ENCODE measurements at places on chromosomes 5 and 9.

GRCh38 chr9:23451802-23452418 is 374.1 kb downstream of the ELAVL2 start:
- no peak for DNase-seq

DNA sequence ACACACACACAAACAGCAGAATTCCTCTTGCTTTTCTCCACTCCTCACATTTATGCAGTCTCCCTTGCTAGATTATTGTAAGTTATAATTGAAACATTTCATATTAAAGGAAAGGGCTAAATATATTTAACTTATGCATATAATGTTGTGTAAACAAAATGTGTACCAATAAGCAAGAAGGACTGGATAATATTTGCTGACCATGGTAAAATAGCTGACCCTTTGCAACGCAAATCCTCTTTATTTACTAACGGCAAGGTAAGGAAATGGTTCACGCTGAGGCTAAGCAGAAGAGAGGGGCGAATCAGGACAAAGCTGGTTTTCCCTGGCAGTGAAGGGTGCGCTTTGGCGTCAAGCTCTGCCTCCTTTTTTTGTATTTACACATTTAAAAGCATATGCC is 154.2 kb upstream of the IRX4 start:
- DNase-seq: no peak

GRCh38 chr5:144207875-144208444 is 37.3 kb downstream of the KCTD16 start:
- no peak for DNase-seq

DNA sequence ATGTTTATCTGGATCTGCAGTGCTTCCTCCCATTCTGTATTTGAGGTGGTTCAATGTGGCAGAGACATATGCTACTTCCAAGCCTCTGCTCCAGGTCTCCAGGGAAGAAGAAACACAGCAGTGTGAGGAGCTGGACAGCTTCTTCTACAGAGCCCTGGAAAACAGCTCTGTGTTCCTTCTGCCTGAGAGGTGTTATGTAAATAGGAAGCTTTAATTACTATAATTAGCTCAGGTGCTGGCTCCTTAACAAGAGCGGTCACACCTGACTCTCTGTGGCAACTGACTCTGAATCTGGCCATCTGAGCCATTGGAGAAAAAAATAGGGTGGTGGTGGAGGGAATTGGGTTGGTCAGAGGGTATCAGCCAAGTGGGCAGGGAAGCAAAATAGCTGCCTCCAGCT is 332.4 kb upstream of the BRINP1 start:
- no peak for DNase-seq

GRCh38 chr9:20726144-20726543 is 42.1 kb downstream of the FOCAD start:
- DNase-seq: no peak

DNA sequence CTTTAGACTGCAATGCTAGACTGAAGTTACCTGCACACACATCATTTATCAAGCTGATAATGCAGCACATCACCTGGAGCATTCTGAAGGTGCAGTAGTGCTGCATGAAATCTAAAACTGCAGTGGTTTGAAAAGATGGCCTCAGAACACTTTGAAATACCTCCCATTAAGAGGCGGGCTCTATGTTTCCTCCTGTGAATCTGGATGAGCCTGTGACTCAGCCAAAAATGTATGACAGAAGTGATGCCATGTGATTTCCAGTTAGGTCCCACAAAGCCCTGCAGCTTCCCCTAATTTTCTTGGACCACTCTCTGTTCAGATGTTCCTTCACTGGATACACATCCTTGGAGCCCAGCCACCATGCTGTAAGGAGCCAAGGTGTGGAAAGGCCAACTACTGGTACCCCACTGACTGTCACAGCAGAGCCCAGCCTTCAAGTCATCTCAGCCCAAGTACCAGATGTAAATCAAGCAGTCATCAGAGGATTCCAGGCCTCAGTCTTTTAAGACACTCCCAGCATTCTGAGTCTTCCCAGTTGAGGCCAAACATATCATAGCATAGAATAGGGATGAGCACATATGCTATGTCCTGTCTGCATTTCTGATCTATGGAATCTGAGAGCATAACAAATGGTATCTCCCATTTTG is 27.2 kb upstream of the DEPDC1B start:
- no peak for DNase-seq

- no peak for DNase-seq
Observed at GRCh38 chr5:25414742-25415141, 770.0 kb upstream of the CDH10 start.

- peak; percentile 30 for DNase-seq
Observed at GRCh38 chr9:126147936-126148870, 178.4 kb upstream of the MVB12B start.

DNA sequence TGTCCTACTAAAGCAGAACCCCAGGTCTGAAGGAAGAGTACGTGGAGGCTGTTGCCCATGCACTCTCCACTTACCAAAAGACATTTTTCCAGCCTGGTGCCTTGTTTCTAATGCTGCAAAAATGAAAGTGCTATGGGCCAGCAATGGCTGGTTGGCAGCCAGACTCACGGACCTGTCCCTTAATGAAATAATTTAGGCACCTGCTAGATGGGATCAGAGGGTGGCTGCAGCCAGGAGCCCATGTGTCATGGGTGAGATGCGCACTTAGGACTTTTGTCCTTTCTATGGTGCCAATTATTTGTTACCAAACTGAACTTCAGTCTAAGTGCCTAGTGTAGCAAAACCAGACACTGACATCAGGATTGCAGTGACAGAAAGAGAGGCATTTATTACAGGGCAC is 276.3 kb downstream of the YTHDC2 start:
- DNase-seq: no peak

DNA sequence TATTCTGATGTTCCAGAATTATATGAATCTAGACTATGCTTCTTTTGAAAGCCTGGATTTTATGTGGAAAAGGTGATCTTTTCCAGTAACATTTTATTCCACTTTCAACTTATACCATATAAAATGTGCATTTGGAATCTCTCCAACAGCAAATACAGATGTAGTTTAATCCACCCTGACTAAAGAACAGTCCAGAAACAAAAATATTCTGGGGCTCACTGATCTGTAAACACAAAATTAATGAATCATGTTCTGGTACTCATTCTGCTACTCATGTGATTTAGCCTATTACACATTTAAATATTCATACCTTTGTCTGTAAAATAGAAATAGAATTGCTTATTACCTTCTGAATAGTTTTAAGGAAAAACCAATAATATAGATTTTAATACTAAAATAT is 125.8 kb downstream of the ARRDC3 start:
- no peak for DNase-seq

GRCh38 chr5:170171811-170172210 is 61.0 kb upstream of the C5orf58 start:
- no peak for DNase-seq

GRCh38 chr5:82422751-82423181 is 144.6 kb upstream of the RPS23 start:
- DNase-seq: no peak

DNA sequence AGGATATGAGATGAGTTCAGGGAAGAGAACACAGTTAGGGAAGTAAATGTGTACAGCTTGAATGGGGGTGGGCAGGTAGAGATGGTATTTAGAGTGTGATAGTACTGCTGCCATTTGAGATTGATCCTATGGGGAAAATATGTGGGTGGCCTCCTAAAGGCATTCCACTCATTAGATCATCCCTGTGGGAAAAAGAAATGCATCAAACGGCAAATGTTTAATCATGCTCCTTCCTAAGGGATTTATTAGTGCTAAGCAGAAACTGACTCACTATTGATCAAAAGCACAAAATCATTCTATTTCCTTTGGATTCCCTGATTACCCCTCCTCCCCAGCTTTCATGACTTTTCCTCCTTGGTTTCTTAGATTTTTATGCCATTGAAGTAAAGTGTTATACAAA is 36.4 kb upstream of the SMC5 start:
- DNase-seq: no peak

GRCh38 chr5:25568989-25569625 is 924.3 kb upstream of the CDH10 start:
- no peak for DNase-seq

- DNase-seq: no peak
Observed at GRCh38 chr5:51371052-51371451, 12.2 kb upstream of the ISL1 start.

DNA sequence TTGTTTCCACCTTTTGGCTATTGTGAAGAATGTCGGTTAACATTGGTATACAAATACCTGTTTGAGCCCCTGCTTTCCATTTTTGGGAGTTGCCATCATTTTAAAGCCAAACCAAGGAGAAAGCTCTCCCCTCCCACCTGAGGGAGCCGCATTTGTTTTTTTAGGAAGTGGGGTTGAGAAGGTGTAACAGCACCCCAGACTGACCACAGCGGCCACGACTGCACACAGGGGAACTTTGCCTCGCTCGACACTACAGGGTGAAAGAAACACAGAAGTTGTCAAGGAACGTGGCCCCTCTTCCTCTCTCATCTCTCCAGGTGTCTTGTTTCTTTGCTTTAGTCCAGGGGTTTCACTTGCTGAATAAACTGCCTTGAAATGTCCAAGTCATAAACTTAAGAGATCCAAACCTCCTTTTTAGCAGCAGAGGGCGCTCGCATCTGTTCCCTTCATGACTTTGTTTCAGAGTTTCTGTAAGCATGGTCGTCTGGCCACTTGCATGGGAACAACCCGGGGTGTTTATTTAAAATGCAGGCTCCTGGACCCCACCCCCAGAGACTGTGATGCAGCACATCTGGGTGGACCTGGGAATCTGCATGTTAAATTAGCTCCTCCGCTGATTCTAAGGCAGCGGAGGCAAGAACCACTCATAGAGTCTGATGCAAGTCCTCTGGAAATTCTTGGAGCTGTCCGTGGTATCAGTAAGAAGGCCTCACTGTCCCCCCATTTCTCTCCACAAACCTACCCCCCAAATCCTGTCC is 2.1 kb upstream of the TTLL11 start:
- DNase-seq: peak; percentile 83

GRCh38 chr5:68285851-68286611 is 70.5 kb downstream of the PIK3R1 start:
- DNase-seq: no peak

DNA sequence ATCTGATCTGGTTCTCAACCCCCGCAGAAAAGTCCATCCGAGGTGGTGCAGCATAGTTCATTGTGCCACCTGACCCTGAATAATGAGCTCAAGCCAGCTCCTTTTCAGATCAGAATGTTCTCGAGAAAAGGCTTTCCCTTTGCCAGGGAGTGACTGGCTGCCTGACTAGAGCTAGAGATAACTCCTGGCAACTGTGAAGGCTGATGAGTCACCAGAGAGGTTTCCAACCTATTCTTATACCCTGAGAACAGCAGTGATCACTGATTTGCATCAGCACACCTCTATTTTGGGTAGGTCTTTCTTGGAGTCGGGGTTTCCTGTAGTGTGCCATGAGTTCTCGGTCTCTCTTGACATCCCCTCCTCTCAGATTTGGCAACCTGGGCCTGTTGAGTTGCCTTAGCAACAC is 127.9 kb downstream of the PIK3R1 start:
- peak; percentile 50 for DNase-seq

DNA sequence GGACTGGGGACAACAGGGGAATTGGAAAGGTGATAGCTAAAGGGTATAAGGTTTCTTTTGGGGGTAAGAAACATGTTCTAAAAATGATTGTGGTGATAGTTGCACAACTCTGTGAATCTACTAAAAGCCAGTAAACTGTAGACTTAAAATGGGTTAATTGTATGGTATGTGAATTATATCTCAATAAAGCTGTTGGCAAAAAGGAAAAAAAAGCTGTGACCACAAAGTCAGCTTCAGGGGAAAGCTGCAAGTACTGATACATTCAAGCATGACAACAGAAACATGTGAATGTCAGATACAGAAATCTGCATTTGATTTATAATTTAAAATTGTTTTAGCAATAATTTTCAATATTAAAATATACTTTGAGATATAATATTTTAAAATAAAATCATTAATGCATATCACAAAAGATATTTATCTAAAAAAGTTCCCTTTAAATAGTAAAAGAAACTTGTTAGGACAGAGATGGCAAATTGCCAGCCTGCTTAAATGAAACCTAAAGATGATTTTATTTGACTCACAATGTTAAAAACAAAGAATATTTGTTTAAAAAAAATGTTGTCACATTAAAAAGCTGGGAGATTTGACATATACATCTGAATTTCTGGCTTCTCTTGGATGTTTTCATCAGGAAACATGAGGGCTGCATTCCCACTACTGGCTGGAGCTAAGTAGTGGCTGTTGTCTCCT is 66.0 kb downstream of the TBCA start:
- no peak for DNase-seq

GRCh38 chr5:33170411-33170810 is 270.4 kb upstream of the TARS1 start:
- no peak for DNase-seq

DNA sequence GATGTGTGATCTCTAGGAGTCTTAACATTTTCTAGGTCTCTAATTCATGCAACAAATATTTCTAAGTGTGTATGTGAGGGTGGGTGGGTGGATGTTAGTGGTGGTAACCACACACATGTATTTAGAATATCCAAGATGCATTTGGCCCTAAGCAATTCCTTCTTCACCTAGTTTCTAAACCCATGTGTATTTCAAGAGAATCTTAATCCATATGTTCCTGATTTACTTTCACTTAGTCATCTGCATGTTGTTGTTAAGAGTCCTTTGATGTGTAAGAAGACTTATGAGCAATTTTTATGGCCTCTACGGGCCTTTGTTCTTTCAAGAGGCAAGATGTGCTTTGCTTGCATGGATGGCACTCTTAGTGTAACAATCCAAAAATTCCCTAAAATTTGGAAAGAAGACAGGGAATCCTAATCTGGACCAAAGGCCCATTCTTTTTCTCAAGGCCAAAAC is 282.6 kb downstream of the SPATA31D1 start:
- DNase-seq: no peak

GRCh38 chr9:108475813-108476212 is 380.0 kb downstream of the ACTL7B start:
- DNase-seq: no peak

DNA sequence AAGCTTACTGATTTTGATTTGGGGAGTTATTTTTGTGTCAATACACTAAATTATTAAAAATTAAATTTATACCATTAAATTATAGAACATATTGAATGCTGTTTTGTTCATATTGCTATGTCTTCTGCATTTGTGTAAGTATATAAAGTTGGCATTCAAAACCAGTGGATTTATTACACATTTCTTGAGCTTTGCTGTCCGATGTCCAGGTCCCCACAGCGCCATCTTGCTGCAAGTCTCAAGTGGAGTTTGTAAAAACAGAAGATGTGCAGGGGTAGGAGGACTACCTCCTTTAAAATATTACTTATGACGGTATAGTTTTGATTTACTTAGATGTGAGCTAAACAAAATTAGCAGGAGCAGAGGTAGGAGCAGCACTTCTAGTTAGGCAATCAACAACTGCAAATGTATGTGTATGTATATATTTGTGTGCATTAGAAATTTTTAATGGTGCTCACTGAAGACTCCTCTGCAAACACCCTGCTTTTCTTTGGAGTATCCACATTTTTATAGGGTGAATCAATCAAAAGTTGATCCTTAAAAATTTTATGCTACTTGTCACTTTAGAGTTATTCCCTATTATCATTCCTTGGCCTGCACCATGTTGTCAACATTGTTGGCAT is 37.4 kb downstream of the CPEB4 start:
- no peak for DNase-seq

GRCh38 chr5:100505984-100506670 is 29.0 kb upstream of the FAM174A start:
- DNase-seq: no peak

All from endodermal cell (in vitro differentiated cells).